Umbilical cord (tissue), 2 donors: ENCODE measurements at places on chromosomes 6 and 20. TPM values are rescaled to one million over a fixed set of nuclear protein-coding genes. Genes with fewer than 3 reads are reported as not detected.

The PTK7 gene
- total RNA-seq = 196 TPM

DNA sequence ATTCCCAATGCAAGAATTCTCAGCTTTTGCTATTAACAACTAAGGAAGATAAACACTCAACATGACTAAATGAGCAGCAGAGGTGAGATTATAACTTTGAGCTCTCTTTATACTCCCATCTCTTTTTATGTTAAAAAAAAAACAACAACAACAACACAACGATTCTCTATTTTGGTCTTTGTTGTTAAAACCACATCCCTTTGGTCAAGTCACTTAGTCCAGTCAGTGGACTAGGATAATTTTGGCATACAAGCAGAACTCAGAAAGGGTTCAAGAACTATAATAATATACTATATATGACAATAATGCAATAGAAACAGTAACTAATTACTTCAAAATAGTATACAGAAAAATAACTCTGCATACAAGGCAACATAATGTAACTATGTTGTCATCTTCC lies 312.4 kb downstream of the RNGTT start:
- no peak for DNase-seq

DNA sequence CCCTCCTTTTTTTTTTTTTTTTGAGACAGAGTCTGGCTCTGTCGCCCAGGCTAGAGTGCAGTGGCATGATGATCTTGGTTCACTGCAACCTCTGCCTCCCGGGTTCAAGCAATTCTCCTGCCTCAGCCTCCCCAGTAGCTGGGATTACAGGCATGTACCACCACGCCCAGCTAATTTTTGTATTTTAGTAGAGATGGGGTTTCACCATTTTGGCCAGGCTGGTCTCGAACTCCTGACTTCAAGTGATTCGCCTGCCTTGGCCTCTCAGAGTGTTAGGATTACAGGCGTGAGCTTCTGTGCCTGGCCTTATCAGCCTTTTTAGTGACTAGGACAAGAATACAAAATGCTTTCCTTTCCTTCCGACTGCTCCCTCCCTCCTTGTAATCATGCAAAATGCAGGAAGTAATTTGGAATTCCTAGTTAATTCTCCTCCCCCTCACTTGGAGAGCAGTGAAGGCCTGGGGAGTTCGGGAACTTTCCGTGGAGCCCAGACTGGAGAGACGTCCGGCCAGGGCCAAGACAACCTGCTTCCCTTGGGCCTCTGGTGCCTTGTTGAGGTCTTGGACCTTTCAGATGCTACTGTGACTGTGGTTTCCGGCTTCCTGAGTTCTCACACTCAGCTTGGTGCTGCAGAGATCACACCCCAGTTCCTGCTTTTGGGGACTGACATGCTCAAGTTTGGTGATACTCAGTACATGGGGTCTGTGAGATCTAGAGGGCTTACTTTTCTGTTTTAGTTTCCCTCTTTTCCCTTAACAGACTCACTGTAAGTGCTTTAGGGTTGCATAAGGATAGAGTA lies 3.9 kb upstream of the PHF20 start:
- peak; percentile 31 for DNase-seq

The GPR6 gene
- not detected for total RNA-seq

The SMLR1 gene
- total RNA-seq = 0.72 TPM

DNA sequence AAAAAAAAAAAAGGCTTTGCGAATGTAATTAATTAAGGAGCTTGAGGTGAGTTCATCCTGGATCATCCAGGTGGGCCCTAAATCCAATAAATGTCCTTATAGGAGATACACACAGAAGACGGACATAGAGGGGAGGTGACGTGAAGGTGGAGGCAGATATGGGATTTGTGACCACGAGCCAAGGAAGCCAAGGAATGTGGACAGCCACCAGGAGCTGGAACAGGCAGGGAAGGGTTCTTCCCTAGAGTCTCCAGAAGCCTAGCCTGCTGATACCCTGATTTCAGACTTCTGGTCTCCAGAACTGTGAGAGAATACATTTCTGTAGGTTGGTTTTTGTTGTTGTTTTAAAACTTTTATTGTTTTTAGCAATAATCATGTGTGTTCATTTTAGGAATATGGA lies 6.7 kb upstream of the ATRN start:
- no peak for DNase-seq

The PTGIS gene
- total RNA-seq = 45.3 TPM

The BTN1A1 gene
- 0.72 TPM for total RNA-seq

- no peak for DNase-seq
Observed at GRCh38 chr6:18985061-18985460, 597.9 kb downstream of the RNF144B start.

GRCh38 chr6:87257565-87257964 lies 64.8 kb upstream of the SMIM8 start:
- DNase-seq = no peak

The NKAIN2 gene
- total RNA-seq = 4.6 TPM

DNA sequence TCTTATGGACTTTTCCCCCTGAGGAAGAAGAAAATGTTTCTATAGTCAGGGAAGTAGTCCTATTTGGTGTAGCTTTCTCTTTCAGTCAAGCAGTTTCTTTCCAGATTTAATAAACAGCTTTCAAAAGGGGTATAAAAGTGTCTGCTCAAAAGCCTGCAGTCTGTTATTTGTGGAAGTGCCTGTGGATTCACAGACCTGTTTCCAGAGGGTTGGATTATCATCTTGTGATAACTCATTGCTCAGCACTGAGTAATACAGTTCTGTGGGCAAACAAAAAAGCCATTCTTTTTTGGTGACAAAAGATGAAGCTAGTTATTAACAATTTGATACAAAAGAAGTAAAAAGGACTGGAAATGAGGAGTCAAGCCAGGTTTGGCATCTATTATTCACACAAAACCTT lies 358.2 kb upstream of the ID4 start:
- peak; percentile 78 for DNase-seq

DNA sequence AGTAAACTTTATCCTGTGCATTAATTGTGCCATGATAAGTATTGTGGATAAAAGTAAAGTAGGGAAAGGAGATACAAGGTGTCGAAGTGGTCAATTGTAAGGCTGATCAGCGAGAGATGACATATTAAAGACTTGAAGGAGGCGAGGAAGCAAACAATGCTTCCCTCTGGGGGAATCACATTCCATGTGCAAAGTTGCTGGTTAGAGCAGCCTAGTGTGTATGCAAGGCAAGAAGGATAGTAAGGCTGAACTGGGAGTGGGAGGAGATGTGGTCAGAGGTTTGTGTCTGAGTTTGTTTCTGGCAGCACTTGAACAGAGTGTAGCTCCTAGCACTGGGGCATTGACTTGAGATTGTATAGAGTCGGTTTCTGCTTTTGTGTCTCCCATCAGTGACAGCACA lies 122.9 kb downstream of the SLC35F1 start:
- DNase-seq = no peak

DNA sequence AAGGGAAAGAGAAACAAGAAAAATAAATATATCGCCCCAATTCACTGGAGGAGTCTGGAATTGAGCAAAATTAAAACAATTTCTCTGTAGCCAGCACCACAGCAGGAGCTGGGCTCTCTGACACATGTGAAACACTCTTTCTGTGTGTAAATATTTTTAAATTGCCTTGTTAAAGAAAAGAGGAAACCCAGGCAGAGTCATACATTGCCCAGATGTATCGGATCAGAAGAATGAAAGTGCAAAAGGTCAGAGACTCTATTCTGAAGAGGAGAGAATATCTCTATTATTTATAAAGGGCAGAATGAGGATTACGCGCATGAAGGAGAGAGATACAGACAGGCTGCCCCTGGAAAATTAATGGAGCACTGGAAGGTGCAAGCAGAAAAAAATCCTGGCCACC lies 127.0 kb upstream of the MAN1A1 start:
- peak; percentile 23 for DNase-seq

- no peak for DNase-seq
Observed at GRCh38 chr20:60883496-60883895, 368.6 kb upstream of the CDH4 start.

GRCh38 chr20:31569163-31570020 lies 35.7 kb upstream of the ID1 start:
- DNase-seq = peak; percentile 53

DNA sequence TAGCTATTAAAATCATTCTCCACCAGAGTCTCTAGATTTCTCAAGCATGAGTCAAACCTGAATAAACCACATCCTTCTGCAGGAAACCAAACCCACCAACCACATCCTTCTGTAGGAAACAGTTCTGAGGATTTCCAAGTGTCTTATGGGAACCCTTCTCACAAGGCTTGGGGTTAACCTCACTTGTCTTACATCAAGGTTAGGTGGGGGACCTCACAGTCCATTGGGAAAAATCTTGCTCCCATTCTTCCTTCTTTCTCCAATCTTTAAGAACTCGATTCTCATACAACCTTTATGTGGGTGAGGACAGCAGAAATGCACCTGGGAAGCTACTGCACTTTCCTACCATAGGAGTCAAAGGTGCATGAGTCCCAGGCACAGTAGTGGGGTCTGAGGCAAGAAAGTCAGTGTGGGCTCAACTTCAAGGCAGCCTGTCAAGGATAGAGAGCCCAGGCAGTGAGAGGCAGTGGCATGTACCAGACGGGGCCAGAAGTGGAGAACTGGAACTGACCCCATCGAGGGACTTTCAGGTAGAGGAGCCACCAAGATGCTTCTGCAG lies 114.5 kb downstream of the SLC22A3 start:
- no peak for DNase-seq
